ENCODE measurements at places on chromosomes 12 and 14.
A peak's percentile ranks its signal among the peaks of the same experiment; 100 is the strongest.

GRCh38 chr12:123270214-123271000, 1.2 kb downstream of the CDK2AP1 start:
- DNase-seq = no peak

DNA sequence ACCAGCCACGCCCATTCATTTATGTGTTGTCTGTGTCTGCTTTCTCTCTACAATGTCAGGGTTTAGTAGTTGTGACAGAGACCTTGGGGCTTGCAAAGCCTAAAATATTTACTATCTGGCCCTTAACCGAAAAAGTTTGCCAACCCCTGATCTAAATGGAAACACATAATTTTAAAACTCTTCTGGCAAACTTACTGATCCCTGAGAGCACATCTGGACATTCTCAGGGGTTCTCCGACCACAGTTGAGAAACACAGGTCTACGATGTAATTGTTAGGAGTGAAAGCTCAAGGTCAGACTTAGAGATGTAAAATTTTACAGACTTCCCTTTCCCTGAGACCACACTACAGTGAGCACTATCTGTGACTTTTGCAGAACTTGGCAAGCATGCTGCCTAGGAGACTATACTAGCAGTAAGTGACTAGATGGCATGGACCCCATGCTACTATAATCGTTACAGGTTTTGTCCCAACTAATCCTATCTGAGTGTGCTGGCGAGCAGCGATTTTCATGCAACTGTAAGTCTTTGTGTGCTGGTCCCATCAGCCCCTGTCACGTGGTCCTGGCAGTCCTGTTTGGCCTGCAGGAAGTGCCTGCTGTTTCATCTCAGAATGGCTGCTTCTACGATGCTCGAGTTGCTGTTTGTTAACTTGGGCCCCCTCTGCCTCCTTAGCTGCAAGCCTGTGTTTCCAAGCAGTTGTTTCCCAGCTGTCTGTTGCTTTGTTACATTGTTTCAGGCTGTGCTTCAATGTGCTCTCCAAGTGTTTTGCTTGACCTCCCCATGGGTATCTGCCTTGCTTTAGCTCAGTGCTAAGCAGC, 21.6 kb downstream of the TMTC2 start:
- no peak for DNase-seq

GRCh38 chr14:49940808-49941421, 48.0 kb downstream of the ARF6 start:
- DNase-seq = peak; percentile 60

DNA sequence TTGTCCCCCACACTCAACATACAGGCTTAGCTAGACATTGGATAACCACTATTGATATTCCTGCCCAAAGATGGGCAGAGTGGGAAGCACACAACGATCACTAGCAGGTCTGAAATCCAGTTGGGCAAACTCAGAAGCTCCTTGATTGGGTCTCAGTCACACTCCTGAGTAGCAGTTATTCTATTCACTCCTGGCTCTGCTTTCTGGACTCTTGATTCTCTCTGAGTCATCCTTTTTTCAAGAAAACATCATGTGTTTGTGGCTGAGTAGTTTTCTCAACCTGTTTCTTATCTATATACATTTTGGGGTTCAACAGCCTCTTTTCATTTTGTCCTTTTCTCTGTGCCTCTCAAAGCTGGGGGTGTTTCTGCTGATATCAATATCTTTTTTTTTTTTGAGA, 46.0 kb upstream of the MANSC4 start:
- peak; percentile 51 for DNase-seq

DNA sequence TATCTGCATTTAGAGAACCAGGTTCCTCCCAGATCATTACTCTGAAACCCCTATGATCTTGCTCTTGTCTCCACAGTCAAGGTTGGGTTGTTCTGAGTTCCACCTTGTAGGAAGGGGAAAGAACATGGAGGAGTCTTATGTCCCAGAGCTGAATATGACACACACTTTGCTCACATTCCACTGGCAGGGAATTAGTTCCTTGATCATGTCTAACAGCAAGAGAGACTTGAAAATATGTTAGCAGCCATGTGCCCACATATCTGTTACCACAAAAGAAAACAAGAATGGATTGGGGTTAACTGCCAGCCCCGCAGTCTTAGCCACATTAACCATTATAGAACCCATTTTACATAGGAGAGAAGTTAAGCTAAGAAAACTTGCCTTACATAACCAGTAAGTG, 71.1 kb upstream of the MDM1 start:
- peak; percentile 35 for DNase-seq

- peak; percentile 59 for DNase-seq
Measured at GRCh38 chr12:89782807-89783206, 74.2 kb upstream of the ATP2B1 start.

DNA sequence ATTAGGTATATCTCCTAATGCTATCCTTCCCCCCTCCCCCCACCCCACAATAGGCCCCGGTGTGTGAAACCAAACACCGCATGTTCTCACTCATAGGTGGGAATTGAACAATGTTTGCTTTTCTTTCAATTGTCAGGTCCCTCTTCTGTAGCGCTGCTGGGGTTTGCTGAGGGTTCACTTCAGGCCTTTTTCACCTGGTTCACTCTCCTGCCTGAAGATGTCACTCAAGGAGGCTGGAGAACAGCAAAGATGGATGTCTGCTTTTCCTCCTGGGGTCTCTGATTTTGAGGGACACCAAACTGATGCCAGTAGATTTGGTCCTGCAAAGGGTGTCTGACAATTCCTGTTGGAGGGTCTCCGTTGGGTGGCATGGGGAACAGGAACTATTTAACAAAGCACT, 35.8 kb downstream of the KLRK1 start:
- DNase-seq = no peak

DNA sequence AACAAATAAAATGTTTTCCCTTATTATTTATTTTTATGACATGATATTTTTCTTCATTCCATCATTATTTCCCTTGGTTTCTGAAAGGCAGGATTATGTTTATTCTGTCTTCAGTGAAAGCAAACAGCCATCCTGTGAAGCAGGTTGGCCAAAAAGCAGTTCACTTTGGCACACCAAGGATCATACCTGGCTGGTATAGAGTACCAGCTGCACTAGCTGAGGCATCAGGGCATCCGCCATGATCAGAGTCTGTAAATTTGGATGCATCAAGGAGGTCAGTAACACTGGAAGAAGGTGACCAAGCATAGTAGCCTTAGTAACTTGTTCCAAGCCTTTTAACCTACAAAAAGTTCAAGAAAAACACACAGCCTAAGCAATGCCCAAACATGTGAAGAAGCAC, 123.3 kb downstream of the HECTD4 start:
- DNase-seq = no peak

DNA sequence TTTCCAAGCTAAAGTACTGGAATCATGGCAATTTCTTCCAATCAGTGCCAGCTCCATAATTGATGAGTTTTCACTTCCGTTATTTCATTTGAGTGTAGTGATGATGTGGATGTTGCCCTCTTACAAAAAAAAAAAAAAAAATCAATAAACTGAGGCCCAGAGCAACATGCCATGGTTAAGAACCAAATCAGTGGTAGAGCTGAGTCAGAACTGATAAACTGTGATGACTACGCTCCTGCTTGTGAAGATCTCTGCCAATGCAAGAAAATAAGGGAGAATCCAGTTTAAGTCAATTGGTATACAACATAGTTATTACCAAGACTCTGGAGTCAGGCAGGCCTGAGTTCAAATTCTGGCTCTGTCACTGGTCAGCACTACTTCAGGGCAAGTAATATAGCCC, 102.7 kb downstream of the GPR135 start:
- DNase-seq = peak; percentile 79

DNA sequence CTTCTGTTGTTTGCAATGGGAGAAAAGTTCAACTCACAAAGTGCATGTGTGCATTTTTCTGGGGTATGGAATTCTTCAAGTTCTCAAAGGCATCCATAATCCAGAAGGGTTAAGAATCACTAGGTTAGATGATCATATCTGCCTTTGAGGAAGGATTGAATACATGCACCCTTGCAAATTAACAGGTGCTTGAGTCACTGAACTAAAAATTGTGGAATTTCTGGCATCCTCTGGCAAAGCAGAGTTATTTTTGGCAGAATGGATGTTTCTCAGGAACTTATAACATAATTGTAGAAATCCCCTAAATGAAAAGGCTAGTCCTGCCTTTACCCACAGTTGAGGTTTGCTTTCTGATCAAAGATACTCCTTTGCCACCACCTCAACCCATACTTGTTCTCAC, 136.5 kb upstream of the DYRK2 start:
- no peak for DNase-seq

- no peak for DNase-seq
Measured at GRCh38 chr12:265096-265495, 2.5 kb upstream of the SLC6A13 start.

- DNase-seq = no peak
Measured at GRCh38 chr14:92502541-92503286, 10.9 kb upstream of the RIN3 start.

DNA sequence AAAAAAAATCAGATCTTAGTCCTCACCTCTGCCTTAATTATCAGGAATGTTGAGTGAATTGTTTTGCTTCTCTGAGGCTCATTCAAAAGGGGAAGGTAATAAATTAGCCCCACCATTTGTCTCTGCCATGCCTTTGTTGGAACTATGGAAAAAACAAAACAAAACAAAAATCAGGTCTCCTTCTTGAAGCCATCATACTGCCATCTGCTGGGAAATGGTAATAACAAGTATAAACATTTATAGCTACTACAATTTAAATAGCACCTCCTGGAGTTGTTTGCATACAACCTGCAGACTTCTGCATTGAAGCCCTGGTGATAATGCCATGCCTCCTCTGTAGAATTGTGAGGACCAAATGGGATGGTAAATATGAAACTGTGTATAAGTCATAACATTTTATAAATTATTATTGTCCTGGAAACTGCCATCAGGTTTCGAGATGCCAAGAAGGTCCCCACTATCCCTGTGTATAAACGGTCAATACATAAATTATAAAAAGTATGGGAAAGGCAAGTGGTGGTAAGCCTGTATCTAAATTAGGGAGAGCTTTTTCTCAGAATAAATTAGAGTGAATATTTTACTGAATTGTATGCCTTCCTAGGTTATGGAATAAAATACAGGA, 87.2 kb upstream of the FGD4 start:
- peak; percentile 65 for DNase-seq

All from bronchial epithelial cell (primary cell).